ENCODE measurements at places on chromosomes 7 and 10. TPM values are rescaled to one million over a fixed set of nuclear protein-coding genes. Genes with fewer than 3 reads are reported as not detected.

STEAP4 gene
- 13.1 TPM for polyA plus RNA-seq

FAS gene
- 4.6 TPM for polyA plus RNA-seq

TMEM130 gene
- 0.22 TPM for polyA plus RNA-seq

LIPN gene
- polyA plus RNA-seq: not detected

NUDT13 gene
- polyA plus RNA-seq: 11.0 TPM

BTBD16 gene
- polyA plus RNA-seq: not detected

DNA sequence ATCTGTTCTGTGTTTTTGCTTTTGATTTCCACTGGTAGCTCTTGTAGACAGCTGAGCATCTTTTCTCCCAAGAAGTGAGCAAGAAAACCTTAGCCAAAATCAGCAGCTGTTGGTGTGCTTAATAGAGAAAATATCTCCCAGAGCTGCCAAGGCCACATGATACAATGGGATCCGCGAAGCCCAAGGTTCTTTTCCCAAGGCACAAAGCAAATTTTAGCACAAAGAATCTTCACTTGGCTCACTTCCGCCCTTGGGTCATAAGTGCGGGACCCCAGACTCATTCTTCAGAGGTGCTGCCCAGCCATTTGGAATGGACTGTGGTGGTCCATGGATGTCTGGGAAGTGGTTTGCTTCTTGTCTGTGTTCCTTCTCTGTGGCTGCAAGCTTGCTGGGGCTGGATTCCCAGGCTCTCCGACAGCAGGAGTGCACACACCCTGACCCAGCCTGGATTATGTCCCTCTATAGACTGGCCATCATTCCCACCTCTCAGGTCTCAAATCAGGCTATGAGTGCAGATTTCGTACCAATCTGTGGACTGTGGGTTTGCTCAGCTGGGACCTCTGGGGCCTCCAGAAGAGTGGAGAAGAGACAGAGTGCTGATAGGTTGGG, 93.0 kb upstream of the TMEM72 start:
- DNase-seq: no peak

- DNase-seq: no peak
Measured at GRCh38 chr7:130473289-130473688, 18.6 kb upstream of the MEST start.

- no peak for DNase-seq
Measured at GRCh38 chr10:3813267-3813666, 28.3 kb upstream of the KLF6 start.

- DNase-seq: no peak
Measured at GRCh38 chr10:129552119-129552518, 85.1 kb downstream of the MGMT start.

DNA sequence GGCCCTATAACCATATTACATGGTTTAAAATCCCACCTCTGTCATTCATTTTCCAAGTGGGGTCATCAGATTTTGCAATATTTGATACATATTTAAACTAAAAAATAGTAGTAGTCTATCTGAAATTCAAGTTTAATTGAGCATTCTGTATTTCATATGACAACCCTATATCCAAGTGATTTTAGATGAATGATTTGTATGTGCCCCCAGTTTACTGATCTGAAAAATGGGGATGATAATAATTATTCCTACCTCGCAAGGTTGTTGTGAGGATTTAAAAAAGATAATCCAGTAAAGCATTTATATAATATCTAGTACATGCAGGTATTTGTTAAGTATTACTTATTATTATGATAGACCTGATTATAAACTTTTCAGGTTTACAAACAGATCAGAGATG, 84.6 kb downstream of the ARHGAP21 start:
- no peak for DNase-seq

GRCh38 chr7:106865130-106866041, at the start of gene PIK3CG:
Gene PIK3CG (plus strand): TSS chr7:106865282. CDS start chr7:106867562, 2,280 bp downstream.
- no peak for DNase-seq

- DNase-seq: peak; percentile 70
Measured at GRCh38 chr10:117175901-117176534, 21.3 kb upstream of the KCNK18 start.

DNA sequence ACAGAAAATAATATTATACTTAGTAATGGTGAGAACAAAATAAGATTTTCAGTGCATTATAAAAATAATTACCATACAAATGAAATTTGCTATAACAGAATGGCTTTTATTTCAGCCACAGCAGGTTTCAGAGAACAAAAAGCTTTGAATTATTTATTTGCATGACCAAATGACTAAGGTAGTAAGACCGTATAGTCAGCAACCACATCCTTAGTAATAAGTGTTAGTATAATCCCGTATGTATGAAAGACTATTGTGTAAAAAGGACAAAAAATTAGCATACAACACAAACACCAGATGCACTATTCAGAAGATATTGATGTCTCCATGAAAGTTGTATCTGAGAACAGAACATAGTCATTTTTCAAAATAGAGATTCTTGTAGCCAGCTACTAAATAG, 12.2 kb downstream of the PDZD8 start:
- no peak for DNase-seq

DNA sequence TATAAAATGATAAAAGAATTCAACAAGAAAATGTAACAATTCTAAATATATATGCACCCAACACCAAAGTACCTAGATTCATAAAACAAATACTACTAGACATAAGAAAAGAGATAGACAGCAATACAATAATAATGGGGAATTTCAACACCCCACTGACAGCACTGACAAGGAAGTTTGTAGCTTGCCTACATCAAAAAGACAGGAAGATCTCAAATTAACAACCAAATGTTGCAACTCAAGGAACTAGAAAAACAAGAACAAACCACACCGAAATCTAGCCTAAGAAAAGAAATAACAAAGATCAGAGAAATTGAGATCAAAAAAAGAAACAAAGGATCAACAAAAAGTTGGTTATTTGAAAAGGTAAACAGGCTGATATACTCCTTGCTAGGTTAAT, 36.5 kb upstream of the TNKS2 start:
- DNase-seq: no peak

GRCh38 chr10:97406064-97406463, 4.9 kb upstream of the RRP12 start:
- no peak for DNase-seq

DNA sequence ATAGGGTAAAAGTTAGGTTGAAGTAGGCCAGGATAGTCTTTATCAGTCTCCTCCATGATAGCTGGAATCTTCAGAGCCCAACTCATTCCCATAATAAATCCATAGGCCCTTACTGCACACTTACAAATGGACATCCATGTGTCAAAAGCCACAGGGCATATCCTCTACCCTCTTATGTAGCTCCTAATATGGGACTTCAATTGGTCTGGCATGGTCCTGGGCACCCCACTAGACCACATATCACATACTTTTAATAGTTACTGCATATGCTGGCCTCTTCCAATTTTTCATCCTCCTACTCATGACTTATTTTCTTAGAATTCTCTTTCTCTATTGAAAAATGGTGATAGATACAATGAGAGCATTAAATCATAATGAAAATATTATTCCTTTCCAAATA, 169.3 kb downstream of the MAGI2 start:
- no peak for DNase-seq

GRCh38 chr10:102117391-102118159, 2.6 kb downstream of the LDB1 start:
- peak; percentile 89 for DNase-seq

DNA sequence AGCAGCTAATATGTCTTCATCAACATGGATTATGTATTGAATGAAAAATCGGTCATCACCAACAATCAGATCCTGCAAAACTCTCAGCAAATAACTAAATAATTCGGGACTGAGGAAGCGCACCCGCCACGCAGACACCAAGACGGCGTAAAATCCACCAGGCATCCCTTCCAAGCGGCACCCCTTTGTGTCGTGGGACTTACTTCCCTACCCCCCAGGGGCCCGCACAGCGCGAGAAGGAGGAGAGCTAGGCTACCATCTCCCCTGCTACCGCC, 721 bp downstream of the ARL3 start:
- DNase-seq: no peak

DNA sequence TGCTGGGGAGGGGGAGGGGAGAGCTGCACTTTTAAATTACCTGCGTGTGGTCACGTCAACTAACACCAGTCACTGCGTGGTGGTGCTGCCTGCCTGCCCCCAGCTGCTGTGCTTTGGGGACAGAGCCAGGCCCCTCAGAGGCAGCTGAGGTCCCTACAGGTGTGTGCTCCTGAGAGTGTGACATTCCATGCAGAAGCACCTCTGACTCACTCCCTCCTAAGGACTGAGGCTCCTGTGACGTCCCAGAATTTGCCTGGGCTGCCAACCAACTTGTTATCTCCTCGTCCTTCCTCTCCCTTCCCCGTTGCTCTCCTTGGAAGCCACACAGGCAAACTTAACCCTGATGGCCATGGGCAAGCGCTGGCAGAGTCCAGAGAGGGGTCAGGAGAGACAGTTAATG, 563.0 kb downstream of the PARD3 start:
- DNase-seq: no peak

DNA sequence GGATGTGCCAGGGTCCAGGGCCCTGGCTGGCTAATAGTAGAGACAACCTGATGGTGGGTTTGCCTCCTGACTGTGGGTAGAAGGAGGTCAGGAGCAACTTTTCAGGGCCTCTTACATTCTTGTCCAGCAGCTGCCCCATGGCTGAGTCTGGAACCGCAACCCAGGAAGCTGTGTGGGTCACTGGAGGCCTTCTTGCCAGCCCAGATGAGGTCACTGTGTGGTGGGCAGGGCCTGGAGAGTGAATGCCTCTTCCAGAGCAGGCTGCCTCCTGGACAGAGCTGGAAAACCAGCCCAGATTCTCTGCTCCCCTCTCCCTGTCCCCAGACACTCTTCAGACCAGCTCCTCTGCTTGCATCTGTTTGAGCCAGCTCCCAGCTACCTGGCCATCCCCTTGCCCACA, 43.5 kb upstream of the LEP start:
- DNase-seq: no peak

Data from heart right ventricle (tissue), 16 donors.